ENCODE measurements at places on chromosomes 13 and 19. TPM values are rescaled to one million over a fixed set of nuclear protein-coding genes. Genes with fewer than 3 reads are reported as not detected.

MTUS2 gene
- not detected for total RNA-seq

MEIOSIN gene
- not detected for total RNA-seq

C19orf67 gene
- not detected for total RNA-seq

CYP2A6 gene
- total RNA-seq = not detected

- DNase-seq = no peak
These were observed 24.4 kb upstream of the DOCK9 start for GRCh38 chr13:99002172-99002710.

- peak; percentile 21 for DNase-seq
These were observed 24.1 kb downstream of the SHANK1 start for GRCh38 chr19:50695251-50696093.

DNA sequence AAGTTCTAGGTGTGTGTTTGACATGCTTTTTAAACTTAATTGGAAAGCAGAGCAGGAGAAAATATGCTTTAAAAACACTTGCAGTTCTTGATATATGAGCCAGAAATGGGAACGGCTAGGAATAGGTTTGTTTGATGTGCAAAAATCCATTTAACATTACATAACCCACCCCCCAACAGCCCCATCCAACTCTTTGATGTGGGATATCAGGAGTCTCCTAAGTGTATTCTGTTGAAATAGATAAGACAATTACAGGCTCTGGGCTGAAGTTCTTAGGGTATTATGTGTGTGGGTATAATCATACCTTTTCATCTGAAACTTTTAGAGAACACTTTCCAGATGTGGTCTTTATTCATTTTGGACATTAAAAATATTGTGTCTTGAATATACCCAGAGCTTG, 240.4 kb upstream of the CSNK1A1L start:
- no peak for DNase-seq

GRCh38 chr13:30616927-30617314, 799 bp upstream of the USPL1 start:
- peak; percentile 69 for DNase-seq

DNA sequence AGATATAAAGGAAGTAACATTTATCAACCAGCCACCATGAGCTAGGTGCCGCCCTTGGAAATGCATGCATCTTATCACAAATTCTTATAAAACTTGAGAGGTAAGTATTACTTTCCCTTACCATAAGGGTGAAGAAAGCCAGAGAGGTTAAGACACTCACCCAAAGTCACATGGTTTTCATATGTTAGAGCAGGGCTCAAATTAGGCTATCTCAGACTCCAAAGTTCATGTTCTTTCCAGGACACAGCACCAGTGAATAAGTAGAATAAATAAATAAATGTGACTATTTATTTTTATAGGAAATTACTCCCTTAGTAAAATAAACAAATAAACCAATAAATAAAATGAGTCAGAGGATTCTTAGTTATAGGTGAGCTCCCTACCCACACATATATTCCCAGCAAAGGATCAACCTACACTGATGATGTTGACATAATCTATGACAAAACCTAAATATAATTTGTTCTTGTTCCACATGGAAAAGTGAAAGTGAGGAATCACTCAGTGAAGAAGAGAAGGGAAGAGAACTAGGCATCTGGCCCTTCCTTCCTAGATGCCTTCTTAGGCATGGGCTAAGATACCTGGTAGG, 27.2 kb downstream of the SPRY2 start:
- DNase-seq = no peak

GRCh38 chr13:36870050-36870692, 49.9 kb downstream of the SMAD9 start:
- no peak for DNase-seq

DNA sequence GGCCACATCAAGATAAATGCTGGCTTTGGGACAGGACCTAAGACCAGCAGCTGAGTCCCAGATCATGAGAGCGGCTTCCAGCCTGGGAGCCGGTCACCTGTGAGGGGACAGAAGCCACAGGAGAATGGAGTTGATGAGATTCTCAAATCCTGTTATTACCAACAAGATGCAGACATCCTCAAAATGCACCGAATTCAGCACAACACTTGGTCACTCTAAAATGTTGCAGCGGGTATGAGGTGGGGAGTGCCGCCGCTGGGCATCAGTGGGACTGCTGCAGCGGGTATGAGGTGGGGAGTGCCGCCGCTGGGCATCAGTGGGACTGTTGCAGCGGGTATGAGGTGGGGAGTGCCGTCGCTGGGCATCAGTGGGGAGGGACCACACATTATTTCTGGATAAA, 21.2 kb downstream of the RANBP3 start:
- no peak for DNase-seq

DNA sequence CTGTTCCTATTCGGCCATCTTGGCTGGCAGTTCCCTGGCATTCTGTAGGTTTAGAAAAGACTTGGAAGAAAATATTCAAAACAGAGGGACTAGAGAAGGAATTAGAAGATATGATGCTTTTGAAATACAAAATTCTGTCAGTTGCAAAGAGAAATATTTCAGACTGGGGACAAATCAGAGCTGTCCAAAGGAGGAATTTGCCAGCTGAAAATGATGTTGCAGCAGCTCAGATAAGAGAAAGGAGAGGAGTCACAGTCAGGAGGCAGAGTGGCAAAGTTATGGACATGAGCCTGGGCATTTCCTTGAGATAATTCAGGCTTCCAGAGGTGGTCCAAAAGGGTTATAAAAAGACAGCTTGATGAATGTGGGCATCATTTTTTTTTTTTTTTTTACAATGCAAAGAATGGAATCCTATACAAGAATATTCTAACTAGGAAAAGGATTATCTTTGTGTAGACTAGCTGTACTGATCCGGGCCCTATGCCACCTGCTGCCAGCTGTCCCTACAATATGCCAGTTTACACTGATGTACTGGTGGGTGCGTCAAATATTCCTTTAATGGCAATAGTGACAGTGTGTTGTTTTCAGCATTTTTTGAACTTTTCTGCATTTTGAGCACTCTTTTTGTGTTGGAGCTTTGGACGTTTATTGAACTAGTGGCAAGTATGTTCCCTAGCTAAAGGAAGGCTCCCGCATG, 31.8 kb upstream of the CBY2 start:
- no peak for DNase-seq

DNA sequence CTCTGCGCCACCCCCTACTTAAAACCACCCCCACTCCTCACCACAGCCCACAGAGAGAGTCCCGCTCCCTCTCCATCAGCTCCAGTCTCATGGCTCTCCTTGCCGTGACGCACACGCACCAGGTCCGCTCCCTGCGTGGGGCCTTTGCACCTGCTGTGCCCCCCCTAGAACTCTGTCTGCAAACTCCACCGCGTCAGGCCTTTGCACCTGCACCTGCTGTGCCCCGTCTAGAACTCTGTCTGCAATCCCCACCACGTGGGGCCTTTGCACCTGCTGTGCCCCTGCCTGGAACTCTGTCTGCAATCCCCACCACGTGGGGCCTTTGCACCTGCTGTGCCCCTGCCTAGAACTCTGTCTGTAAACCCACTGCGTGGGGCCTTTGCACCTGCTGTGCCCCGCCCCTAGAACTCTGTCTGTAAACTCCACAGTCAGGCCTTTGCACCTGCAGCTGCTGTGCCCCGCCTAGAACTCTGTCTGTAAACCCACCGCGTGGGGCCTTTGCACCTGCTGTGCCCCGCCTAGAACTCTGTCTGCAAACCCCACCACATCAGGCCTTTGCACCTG, 4.2 kb downstream of the SHC2 start:
- DNase-seq = no peak

- peak; percentile 62 for DNase-seq
These were observed 182.7 kb upstream of the TSC22D1 start for GRCh38 chr13:44758630-44759383.

- DNase-seq = peak; percentile 78
These were observed 39.4 kb downstream of the ZNF136 start for GRCh38 chr19:12202250-12202649.

- no peak for DNase-seq
These were observed 676 bp upstream of the POLRMT start for GRCh38 chr19:633786-634639.

GRCh38 chr19:27966390-27966816, 1246.5 kb downstream of the UQCRFS1 start:
- no peak for DNase-seq

GRCh38 chr13:27617881-27618321, 2.4 kb downstream of the LNX2 start:
- no peak for DNase-seq

DNA sequence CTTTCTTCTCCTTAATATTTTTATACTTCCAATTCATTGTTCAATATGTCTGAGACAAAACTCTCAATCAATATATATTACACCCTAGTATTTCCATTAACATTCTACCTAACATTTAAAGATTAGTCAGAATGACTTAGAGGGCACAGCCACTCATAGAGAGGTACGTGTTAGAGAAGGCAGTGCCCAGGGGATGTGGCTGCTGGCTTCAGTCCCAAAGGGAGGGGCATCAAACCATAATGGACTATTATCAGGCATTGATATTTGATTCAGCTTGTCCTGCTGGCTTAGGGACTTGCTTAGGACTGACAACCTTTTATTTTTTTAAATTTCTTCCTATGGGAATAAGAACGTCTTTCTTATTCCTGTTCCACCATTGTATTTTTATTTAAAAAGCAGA, 1392.0 kb upstream of the ATXN8OS start:
- DNase-seq = no peak

GRCh38 chr13:21012841-21013681, 48.3 kb downstream of the LATS2 start:
- DNase-seq = no peak

DNA sequence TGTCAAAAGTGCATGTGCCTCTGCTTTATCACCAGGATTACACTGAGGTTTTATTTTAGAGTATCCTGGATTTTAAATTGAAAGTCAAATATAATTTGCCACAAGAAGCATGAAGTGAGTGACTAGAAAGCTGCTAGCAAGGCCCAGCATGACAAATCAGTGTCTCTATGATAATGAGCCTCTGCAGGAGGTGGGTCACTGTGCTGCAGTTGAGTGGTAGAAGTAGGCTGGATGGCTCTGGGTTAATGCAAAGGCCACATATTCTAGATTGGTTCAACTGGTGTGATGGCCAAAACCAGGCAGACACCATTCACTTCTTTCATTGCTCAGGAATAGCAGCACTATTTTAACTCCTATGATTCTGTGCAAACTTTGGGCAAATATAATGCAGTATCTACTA, 491.5 kb downstream of the OLFM4 start:
- no peak for DNase-seq

GRCh38 chr13:111922086-111922485, 144.9 kb upstream of the SOX1 start:
- DNase-seq = no peak

GRCh38 chr13:94419925-94420305, 59.6 kb downstream of the DCT start:
- no peak for DNase-seq

GRCh38 chr19:49430678-49431329, 5.6 kb downstream of the GFY start:
- DNase-seq = peak; percentile 52

- DNase-seq = no peak
These were observed 47.4 kb downstream of the STOML3 start for GRCh38 chr13:38943231-38943630.

DNA sequence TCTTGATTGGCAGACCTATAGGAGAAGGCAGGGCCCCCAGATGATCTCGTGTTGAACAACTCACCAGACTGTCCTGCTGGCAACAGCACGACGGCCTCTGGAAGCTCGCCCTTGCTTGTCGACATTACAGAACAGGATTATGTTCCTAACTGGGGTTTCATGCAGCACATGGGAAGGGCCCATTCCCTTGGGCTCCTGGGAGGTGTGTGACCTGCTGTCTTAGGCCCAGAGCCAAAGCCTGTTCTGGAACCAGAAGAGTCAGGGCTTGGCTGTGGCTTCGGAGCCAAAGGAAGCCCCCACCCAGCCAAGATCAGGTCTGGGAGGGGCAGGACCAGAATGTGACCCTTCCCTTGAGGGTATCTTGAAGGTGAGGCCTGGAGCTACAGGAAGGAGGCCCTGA, 36.9 kb downstream of the RGCC start:
- DNase-seq = no peak

DNA sequence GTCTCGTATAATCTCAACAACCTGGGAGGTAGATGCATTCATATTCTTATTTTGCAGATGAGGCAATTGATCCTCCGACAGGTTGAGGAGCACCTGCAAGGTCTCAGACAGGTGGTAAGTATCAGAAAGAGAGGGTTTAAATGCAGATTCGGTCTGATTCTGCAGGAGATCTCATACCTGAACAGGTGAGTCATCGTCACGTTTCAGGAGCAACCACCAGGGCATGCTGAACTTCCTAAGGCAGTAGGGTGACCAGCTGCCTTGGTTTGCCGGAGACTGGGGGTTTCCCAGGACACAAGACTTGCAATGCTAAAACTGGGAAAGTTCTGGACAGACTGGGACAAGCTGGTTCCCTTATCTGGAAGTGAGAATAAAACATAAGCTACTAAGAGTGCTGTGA, 68.8 kb upstream of the TSHZ3 start:
- no peak for DNase-seq

- DNase-seq = no peak
These were observed 16.7 kb downstream of the SYDE1 start for GRCh38 chr19:15123900-15124299.

DNA sequence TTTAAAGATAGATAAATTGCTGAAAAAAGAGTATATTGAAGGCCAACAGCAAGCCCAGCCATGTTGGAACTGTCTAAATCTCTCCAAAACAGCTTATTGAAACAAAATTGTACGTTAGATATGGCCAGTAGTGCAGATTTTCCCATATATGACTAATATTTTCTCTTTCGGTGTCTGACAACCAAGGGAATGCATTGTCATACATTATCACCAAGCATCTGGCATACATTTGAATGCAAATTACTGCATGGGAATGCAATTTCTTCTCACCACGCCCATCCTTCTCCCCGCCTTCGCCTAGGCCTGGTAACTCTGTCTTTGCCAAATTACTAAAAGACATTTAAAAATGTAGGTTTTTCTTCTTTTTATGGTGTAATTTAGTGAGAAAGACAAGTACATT, 32.5 kb upstream of the IRS2 start:
- DNase-seq = no peak

GRCh38 chr13:46577696-46578589, 25.0 kb downstream of the LRCH1 start:
- no peak for DNase-seq

GRCh38 chr13:50829896-50830295, 13.6 kb downstream of the DLEU7 start:
- no peak for DNase-seq

DNA sequence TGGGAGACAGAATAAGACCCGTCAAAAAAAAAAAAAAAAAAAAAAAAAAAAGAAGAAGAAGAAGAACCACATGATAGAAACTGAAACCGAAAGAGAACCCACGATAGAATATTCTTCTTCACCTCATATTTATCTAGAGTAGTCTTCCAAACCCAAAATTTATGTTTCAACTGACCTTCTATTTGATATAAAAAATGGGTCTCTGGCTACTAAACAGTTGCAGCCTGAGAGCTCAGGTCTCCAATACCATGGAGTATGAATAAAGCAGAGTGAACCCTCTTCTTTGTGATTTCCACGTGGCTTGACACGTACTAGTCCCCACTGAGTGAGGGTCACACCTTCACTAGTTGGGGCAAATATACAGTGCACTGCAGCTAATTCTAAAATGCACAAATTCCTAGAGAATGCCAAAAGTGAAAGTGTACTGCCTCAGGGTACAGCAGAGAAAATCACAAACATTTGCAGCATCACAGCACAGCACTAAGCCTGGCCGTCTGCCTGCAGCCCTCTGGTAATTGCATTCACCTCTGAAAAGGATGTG, 30.8 kb upstream of the RFC3 start:
- DNase-seq = peak; percentile 10
